ENCODE measurements at places on chromosomes 1 and 21.
A peak's percentile ranks its signal among the peaks of the same experiment; 100 is the strongest.

- DNase-seq = peak; percentile 90
Measured at GRCh38 chr1:178192686-178193085, 98.8 kb downstream of the RASAL2 start.

- peak; percentile 87 for DNase-seq
Measured at GRCh38 chr1:227343727-227344551, 25.6 kb upstream of the CDC42BPA start.

DNA sequence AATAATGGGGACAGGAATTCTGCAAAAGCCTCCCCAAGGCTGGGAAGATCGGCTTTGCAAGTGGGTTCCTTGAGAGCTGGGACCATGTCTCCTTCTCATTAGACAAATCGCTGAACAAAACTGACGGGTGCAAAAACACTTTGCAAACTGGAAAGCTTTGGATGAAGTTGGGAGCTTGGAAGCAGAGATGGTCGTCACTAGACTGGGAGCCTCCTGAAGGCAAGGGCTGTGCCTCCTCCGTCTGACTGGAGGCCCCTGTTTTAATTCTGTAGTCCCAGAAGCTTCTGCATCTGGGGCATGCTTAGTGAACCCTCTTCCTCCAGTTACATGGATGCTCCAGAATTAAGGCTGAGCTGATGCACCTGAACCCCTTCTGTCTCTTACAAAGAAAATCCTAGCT is 82.3 kb upstream of the IFFO2 start:
- DNase-seq = no peak

DNA sequence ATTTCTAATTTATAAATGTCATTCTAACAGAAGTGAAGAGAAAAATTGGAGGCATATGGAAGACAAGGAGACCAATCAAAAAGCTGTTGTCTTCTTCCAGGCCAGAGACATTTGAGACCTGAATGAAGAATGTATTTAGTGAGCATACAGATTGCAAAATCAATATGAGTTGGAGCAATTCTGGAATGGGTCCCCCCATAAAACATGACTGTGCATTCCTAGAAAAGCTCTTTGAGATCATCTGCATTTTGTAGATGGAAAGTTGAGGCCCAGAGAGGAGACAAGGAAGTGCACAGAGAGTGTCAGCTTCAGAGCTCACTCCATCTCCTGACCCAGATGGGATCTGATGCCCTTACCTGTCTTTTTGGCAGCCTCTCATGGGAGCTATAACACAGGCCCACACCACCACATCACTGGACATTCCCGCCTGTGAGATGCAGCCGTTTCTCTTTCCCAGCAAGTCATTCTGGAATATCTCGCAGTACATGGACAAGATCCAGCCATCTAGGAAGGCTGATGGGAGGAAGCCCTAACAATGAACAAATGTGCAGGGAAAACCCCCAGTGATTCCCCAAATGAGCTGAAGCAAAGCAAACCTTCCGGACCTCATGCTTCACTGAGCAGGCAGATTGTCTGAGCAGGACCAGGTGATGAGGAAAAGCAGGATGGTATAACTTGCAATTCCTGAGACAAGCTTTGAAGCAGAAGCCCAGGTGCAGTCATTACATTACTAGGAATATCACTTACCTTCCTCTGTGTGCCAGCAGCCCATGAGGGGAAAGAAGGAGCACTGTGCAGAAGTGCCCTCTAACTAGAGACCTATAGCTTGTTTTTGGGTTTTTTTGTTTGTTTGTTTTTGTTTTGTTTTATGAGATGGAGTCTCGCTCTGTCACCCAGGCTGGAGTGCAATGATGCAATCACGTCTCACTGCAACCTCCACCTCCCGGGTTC is 445.6 kb downstream of the PLPP3 start:
- DNase-seq = no peak

- no peak for DNase-seq
Measured at GRCh38 chr1:26743426-26744059, 44.2 kb upstream of the PIGV start.

- no peak for DNase-seq
Measured at GRCh38 chr1:54973205-54973921, 7.1 kb upstream of the TMEM61 start.

GRCh38 chr1:24043345-24044032 is 63.4 kb upstream of the SRSF10 start:
- no peak for DNase-seq

DNA sequence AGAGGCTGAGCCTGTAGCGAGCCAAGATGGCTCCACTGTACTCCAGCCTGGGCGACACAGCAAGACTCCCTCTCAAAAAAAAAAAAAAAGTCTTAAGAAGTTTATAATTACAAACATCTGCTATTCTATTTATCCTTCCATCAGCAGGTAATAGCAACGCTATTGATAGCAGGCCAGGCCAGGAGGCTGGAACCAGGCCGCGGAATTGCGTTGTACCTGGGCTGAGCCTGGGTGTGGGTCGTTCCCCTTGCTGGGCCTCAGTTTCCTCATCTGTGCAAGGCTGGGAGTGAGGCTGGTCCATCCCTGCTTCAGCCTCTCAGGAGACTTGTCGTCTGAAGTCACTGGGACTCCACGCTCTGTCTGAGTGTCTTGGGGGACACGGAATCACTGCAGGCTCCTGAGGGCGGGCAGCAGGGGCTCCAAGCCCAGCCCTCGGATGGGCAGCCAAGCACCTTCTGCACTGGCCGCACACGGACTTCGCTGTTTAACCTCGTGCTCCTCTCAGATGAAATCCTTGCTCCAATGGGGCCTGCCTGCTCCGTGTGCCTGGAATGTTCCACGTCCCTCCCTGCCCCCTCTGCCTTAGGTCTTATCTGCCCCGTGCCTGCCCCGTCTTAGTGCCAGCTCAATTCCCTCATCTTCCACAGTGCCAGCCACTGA is 103.9 kb upstream of the C1orf174 start:
- no peak for DNase-seq

GRCh38 chr1:54407404-54408146 is 1.4 kb upstream of the SSBP3 start:
- DNase-seq = peak; percentile 87

- DNase-seq = no peak
Measured at GRCh38 chr1:223759273-223759672, 46.9 kb downstream of the CAPN2 start.

DNA sequence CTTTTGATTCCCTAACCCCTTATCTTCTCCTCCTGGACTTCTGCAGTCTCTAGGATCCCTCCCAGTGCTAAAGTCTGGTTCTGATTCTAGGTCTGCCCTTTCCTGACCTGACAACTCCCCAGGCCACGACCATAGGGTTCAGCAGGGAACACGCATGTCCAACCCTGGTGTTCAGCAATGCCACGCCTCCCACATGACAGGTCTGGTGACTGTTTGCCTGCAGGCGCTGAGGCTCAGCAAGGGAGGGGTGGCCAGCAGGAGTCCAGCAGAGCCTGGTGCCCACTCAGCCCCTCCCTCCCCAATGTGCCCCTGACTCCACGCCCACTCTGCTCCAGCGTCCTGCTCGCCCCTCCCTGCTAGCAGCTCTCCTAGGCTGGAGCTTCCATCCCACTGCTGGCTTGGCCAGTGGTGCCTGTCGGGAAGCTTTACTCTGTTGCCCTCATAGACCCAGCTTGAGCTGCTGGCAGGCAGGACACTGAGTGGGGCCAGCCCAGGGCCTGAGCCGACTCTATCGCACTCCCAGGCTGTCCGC is 17.3 kb downstream of the SLC9A1 start:
- no peak for DNase-seq

GRCh38 chr1:243508303-243508713 is 252.5 kb downstream of the SDCCAG8 start:
- no peak for DNase-seq

- DNase-seq = no peak
Measured at GRCh38 chr1:39450956-39451606, 40.4 kb upstream of the BMP8A start.

- no peak for DNase-seq
Measured at GRCh38 chr1:245485996-245486395, 331.2 kb downstream of the KIF26B start.

- no peak for DNase-seq
Measured at GRCh38 chr1:193462629-193463320, 276.4 kb upstream of the B3GALT2 start.

DNA sequence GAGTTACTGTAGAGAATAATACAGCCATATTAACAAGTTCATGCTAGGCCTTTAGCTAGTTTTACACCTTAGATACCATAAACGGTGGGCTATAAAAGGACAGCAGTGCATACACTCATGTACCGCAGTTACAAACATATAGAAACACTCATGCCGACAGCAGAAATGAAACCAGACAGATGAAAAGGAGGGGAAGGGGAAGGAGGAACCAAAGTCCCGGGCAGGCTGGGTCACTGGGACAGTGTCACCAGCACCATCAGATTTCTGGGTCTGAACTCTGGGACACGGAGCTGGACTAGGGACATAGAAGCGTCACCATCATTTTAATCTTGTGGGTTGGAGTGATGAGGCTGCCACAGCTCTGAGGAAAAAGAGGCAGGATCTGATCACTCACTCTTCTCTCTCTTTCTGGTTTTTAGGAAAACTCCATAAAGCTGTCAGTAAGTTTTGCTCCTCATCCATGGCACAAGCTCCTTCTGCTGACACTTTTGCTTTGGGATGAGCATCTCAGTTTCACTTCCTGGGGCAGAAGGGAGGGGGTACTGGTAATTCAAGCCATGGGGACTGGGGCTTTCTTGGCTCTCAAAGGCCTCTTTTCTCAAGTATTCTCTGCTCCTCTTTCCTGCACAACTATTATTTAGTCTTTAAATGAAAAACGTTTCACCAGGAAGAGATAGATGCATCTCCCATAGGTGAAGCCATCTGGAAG is 7.8 kb upstream of the ZNF691 start:
- DNase-seq = no peak

Measured in PC-9 (cell line).